ENCODE measurements at places on chromosomes 4 and X.

DNA sequence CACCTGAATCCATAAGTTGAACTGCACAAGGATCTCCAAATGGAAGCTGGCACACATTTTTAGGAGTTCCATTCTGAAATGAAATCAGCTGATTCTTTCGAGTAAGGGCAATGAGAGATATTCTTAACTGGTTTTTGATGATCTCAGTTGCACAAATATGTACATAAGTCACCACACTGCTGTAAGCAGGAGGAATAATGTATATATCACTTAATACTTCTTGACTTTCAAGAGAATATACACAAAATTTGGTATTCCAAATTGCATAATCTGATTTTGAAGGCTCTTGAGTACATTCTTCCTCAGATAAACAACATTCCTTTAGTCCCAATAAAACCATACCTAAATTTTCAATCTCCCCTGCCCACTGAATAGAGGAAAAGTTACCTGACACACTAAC is 8.2 kb downstream of the FANCB start:
- no peak for DNase-seq

GRCh38 chrX:36787752-36788151 is 220.4 kb upstream of the FAM47C start:
- no peak for DNase-seq

DNA sequence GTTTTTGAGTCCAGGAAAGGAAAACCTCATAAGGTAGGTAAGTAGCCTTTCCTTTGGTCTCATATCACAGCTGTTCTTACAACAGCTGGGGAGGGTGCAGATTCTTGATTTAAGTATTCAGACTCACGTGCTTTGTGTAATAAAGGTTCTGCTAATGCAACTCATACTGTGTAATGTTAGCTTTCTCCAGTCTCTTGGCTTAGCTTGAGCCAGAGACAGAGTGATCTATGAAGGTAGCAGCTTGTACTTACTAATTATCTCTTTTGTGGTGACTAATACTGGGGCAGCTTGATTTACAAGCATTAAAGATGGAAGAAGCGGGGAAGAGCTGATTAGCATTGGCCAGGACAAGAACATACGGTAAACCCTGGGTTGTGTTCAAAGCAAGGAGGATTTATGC is 80.3 kb downstream of the LNX1 start:
- no peak for DNase-seq

- DNase-seq = no peak
Measured at GRCh38 chrX:21166272-21166982, 207.8 kb upstream of the CNKSR2 start.

GRCh38 chrX:81259714-81260395 is 58.0 kb downstream of the SH3BGRL start:
- DNase-seq = no peak

GRCh38 chr4:100848841-100849240 is 331.0 kb upstream of the EMCN start:
- DNase-seq = no peak

DNA sequence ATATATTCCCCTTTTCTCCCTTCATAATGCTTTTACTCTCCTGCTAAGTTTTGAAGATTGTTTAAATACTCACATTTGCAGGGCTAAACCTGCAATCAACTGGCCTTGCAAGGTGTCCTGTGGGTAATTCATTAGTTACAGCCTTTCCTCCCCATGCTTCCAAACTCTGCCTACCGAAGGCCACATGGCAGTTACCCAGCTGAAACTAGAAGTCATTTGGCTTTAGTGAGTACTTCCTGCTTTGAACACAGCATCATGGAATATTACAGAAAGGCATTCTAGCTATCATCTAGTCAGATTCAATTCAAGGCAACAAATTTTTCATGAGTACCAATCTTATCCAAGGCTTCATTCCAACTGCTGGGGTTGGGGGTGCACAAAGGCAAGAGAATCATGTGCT is 55.6 kb downstream of the SRPX start:
- no peak for DNase-seq

DNA sequence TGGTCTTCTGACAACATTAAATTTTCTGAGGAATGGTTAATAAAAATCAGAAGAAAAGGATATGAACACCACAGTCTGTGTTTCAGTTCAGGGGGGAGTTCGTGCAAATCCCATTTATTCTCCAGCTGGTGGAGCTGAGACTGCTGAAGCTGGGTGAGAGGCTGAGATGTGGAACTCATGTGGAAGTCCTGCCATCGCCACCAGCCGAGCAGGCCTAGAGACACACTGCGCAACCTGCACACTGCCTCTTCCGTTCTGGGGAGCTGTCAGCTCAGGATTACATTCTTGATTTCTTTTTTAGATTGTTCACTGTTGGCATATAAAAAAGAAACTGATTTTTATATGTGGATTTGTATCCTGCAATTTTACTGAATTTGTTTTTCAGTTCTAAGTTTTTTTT is 66.6 kb upstream of the ELOVL6 start:
- DNase-seq = no peak

GRCh38 chr4:128565565-128566186 is 243.8 kb upstream of the JADE1 start:
- no peak for DNase-seq

DNA sequence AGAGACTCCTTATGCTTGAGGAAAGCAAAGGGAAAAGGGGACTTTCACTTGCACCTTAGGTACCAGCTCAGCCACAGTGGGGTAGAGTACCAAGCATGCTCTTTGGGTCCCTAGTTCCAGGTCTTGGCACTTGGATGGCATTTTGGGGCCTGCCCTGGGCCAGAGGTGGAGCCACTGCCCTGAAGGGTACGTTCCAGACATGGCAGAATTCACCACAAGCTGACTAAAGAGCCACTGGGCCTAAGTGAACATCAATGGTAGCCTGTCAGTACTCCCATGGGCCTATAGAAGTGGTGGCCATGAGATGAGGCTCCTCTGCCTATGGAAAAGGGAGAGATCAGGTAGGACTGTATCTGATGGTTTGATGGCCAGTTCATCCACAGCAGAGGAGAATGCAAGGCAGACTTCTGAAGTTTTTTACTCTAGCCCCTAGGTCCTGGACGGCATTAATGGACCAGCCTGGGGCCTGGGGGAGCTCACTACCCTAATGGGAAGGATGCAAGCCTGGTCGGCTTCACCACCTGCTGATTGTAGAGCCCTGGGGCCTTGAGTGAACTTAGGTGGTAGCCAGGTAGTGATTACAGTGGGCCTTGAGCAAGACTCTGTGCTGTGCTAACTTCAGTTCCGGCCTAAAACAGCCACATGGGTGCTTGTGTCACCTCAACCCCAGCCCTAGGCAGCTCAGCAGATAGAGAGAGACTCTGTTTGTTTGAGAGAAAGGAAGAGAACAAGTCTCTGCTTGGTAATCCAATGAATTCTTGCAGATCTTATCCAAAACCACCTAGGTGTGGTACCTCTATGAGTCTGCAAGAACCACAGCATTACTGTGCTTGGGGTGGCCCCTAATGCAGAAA is 19.8 kb upstream of the HSFX4 start:
- DNase-seq = no peak

GRCh38 chr4:139824882-139825522 is 159.4 kb downstream of the MGST2 start:
- no peak for DNase-seq

- no peak for DNase-seq
Measured at GRCh38 chr4:87304745-87305432, 17.8 kb downstream of the HSD17B13 start.

DNA sequence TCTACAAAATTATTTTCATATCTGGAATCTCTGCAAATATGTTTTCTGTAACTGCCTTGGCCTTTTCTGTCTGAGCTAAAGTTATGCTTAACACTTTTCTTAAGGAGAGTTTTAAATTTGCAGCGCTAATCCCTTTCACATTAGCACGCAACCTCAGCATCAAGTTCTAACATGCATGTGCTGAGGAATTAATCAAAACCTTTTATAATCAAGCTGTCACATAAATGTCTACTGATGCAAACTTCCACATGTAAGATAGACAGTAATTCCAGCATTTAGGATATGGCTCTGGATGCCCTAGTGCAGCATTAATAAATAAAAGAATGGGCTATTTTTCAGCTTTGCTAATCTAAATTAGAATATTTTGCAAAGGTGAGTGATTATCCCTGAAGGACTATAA is 17.5 kb upstream of the NEIL3 start:
- no peak for DNase-seq

GRCh38 chr4:145203410-145203809 is 23.0 kb upstream of the OTUD4 start:
- DNase-seq = no peak

- DNase-seq = no peak
Measured at GRCh38 chrX:150813922-150814321, 84.5 kb downstream of the CD99L2 start.

GRCh38 chr4:18463987-18464559 is 442.5 kb upstream of the LCORL start:
- no peak for DNase-seq

DNA sequence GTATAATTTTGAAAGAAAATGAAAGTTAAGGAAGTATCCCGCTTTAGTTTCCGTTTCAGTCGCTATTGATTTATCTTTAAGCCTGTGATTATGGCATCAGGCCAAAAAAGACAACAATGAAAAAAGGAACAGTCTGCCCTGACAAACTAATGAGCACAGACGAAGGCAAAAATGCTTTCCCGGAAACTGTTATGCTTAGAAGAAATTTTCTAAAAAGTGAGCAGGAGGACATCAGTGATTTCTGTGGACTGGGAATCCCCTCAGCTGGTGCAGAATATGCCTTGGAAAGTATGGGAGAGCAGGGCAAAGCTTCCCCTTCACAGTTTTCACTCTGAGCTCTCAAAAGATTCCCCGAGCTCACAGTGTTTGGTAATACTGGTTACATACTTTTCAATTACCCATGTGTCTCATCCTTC is 5.1 kb upstream of the CXCL10 start:
- DNase-seq = no peak

DNA sequence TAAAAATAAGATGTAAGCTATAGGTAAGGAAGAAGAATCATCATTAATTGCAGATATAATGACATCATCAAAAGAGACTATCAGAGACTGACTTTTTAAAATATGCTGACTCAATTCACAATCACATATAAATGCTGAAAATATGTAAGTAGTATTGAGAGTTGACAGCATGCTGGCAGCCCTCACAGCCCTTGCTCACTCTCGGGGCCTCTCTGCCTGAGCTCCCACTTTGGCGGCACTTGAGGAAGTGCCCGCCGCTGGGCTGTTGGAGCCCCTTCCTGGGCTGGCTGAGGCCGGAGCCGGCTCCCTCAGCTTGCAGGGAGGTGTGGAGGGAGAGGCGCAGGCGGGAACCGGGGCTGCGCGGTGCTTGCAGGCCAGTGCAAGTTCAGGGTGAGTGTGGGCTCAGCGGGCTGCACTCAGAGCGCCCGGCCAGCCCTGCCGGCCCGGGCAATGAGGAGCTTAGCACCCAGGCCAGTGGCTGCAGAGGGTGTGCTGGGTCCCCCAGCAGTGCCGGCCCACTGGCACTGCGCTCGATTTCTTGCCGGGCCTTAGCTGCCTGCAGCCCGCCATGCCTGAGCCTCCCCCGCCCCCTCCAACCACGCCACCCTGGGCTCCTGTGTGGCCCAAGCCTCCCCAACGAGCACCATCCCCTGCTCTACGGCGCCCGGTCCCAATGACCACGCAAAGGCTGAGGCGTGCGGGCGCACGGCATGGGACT is 68.9 kb downstream of the RAB28 start:
- DNase-seq = no peak

DNA sequence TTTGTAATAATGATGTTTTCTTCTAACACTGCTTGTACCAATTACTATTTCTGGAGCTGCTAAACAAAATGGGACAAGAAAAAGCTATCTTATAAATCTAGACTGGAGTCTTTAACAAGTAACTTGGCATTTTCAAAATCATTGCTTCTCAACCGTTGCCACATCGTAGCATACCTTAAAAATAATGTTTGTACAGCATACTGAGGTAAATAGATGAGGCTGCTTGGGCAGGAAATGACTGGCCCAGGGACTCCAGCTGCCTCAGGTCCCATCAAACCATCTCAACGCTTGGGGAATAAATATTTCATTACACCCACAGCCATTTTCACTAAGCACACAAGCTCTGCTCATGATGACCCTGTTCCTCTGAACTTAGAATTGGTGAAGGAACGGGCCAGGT is 115.1 kb downstream of the SPANXA1 start:
- no peak for DNase-seq

- DNase-seq = no peak
Measured at GRCh38 chr4:99861120-99861905, 32.9 kb downstream of the LAMTOR3 start.

GRCh38 chrX:12403474-12404082 is 265.3 kb downstream of the FRMPD4 start:
- DNase-seq = no peak

GRCh38 chrX:152307936-152308335 is 143.2 kb downstream of the GABRA3 start:
- no peak for DNase-seq

DNA sequence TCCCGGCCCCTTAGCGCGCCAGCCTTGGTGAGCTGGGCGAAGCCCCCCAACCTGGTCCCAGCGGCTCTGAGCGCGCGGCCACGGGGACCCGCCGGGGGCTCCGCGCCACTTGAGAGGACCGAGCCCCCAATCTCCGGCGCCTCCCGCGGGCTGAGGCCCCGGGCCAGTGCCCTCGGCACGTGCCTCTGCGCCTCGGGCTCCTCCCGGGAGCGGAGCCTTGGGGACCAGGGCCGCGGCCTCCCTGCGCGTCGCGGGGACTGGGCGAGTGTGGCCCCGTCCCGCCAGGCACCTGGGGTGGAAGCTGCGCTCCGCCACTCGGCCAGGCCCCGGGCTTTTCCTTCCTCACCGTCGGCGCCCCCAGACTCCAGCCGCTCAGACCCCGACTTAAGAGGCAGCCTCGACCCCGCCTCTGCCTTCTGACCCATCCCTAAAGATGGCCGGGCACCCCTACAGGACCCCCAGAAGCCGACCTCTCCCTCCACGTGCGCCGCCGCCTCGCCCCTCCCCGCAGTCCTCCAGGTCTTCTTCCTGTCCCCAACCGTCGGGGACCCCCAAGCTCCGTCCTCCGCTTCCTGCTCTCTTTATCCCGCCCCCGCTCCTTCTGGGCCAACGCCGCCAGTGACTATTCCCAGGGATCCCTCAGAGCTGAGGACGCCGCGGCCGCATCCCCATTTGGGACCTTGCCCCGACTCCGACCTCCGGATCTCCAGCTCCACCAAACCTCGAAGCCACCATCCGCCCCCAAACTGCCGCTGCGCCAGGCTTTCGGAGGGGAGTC is 752 bp downstream of the ERAS start:
- no peak for DNase-seq

GRCh38 chr4:145176641-145177432 is 3.6 kb downstream of the OTUD4 start:
- DNase-seq = no peak

- DNase-seq = no peak
Measured at GRCh38 chr4:101987623-101988243, 197.2 kb downstream of the BANK1 start.

- DNase-seq = no peak
Measured at GRCh38 chrX:27565992-27566391, 24.2 kb upstream of the DCAF8L2 start.

DNA sequence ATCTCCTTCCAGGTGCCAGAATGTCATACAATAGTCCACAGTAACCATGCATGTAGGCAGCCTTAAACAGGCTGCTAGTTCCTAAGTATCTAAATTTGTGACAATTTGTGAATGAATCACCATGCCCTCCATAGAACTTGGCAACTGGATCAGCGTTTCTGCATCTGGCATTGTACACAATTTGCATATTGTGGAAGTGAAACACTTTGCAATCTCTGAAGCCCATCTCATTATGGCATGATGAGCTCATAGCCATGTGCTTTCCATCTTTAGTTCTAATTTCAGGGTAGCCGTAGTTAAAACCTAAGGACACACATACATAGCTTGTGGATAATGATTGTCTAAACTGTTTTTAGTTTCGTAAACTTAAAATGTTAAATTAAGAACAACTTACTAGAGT is 573.6 kb downstream of the PPP4R3C start:
- no peak for DNase-seq
